ENCODE measurements at places on chromosomes 12 and 14.

GRCh38 chr14:26444822-26445221 is 153.0 kb downstream of the NOVA1 start:
- no peak for DNase-seq

- no peak for DNase-seq
These were observed 106.6 kb downstream of the PRICKLE1 start for GRCh38 chr12:42482748-42483520.

DNA sequence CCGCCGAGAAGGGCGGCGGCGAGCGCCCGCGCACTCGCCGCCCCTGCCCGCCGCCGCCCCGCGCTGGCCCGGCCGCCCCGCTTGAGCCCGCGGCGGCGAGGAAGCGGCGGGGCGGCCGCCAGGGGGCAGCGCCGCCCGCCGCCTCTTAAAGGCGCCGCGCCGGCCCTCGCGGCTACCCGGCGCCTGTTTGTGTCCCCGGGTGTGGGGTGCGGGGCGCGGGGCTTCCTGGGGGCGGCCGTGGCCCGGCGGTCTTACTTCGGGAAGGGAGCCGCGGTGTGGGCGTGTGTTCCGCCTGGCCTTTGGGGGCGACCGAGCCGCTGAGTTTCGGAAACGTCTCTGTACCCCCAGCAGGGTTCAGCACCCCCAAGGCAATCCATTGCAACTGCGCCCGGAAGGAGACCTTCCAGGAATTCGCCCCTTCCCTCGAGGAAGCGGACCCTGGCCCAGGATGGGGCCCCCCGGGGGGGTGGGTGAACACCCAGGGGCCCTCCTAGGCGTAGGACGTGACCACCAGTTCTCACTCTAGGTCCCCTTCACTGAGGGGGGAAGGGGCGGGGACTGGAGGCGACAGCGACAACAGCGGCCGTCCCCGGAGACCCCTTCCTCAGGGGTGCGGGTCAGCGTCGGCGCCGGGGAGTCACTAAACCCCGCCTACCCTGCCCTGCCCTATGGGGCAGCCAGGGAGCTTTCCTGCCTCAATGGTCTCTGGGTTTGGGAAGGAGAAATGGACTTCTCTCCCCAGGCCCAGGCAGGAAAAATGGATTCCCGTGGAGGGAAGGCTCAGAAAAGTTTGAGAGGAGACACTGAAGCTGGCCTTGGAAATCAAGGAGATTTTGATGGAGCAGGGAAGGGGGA is at the start of gene ITPK1:
ITPK1 (minus strand) TSS at position 105 of the 855 bp plus-strand sequence. CDS start 762 bp downstream, outside the sequence.
- no peak for DNase-seq

DNA sequence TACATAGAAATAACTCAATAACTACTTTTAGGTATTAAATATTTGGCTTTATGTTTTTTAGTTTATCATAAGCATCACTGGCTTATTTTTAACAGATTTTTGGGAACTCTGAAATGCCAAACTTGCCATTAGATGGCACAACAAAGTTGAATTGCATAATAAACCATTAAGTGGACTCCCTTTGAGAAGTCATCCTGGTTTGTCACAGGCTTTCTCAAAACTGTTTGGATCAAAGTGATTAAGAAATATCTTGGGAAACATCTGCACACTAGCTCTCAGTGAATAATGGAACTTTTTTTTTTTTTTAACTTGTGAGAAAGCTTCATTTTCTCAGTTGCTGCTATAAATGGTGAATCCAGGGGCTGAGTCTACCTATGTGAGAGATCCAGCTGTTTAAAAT is 4.3 kb downstream of the SLC16A7 start:
- DNase-seq: no peak

DNA sequence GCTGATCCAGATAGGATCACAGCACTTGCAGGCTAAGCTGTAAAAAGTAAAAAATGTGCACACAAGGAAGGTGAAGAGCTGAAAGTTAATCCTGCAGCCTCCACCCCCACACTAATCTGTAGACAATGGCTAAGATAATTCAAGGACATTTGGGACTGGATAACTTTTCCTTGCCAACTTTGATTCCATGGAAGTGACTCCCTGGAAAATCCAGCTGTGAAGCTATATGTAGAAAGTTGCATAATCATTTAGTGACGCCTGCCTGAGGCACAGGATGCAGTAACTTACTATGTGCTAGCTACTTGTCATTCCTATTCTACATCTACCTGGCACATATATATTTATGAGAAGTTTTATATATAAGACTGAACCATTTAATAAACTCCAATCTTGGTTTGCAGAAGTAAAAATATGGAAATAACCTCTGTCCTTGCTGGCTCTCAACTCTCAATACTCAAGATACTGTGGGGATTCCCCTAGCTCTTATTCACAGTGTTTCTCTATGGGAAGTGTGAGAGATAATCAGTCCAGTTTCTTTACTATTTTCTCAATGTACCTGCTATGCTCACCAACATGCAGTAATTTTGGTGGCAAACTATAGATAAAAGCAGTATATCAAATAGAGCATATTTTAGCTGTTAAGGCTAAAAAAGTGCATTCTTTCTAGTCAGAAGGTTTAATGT is 14.8 kb downstream of the LDHB start:
- no peak for DNase-seq

GRCh38 chr14:32336702-32337101 is 7.6 kb downstream of the AKAP6 start:
- no peak for DNase-seq

- no peak for DNase-seq
These were observed 10.0 kb downstream of the FGF23 start for GRCh38 chr12:4369548-4369947.

DNA sequence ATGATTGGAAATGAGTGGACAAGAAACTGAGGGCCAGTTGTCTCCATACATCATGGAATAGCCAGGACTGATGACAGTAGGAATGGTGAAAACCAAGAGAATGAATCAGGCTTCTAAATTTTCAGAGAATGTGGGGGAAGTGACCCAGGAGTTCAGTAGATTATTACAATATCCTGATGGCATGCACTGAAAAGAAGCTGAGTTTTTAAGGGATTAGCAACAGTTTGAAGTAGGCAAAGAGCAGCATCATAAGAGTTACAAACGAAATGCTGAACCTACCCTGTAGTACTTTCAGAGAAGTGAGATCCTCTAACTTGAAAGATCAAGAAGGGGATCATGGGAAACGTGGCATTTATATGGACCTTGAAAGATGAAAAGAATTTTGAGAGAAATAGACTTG is 13.2 kb downstream of the SLC2A14 start:
- no peak for DNase-seq

GRCh38 chr14:101665478-101666078 is 95.9 kb upstream of the PPP2R5C start:
- no peak for DNase-seq
